ENCODE measurements at places on chromosomes 6 and 20.

DNA sequence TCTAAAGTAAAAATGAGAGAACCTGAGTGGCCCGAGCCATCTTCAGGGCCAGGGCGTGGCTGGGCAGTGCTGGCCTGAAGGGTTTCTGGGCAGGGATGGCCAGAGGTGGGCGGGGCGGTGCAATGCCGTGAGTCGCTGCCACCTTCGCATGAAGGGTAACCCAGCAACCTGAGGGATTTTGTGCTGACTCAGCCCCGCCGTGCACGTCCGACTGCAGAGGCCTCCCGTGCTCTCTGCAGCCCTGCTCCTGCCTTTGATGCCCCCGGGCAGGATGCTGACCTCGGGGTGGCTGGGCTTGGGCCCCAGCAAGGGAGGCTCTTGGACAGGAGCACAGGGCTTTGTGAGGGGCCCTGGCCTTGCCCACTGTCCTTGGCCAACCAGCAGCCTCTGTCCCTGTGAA is 81.7 kb upstream of the GATA5 start:
- no peak overlapping the region for H3K27ac ChIP-seq
- H3K4me1 ChIP-seq: peaks cover 5% of the 10 kb centered on the region
- DNase-seq: no peak

DNA sequence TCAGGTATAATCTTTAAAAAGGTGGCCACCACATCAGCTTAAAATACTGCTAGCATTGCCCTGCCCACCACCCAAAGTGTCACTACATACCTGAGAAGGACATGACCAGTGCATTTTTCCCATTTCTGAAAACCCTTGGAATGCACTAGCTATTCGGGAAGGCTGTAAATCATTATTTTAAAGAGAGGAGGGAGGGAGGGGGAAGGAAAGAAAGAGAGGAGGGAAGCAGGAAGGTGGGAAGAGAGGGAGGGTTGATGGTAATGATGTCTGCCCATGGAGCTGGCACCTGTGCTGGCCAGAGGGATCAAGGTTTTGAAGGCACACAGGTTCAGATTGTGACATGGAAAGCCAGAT is 32.4 kb downstream of the VAPB start:
- H3K27me3 ChIP-seq: no peaks in the 10 kb centered on the region
- peaks cover 11% of the 10 kb centered on the region for H3K4me1 ChIP-seq
- DNase-seq: no peak
- no peak overlapping the region for H3K4me3 ChIP-seq
- H3K36me3 ChIP-seq: peaks cover 63% of the 10 kb centered on the region
- H3K27ac ChIP-seq: no peak overlapping the region

DNA sequence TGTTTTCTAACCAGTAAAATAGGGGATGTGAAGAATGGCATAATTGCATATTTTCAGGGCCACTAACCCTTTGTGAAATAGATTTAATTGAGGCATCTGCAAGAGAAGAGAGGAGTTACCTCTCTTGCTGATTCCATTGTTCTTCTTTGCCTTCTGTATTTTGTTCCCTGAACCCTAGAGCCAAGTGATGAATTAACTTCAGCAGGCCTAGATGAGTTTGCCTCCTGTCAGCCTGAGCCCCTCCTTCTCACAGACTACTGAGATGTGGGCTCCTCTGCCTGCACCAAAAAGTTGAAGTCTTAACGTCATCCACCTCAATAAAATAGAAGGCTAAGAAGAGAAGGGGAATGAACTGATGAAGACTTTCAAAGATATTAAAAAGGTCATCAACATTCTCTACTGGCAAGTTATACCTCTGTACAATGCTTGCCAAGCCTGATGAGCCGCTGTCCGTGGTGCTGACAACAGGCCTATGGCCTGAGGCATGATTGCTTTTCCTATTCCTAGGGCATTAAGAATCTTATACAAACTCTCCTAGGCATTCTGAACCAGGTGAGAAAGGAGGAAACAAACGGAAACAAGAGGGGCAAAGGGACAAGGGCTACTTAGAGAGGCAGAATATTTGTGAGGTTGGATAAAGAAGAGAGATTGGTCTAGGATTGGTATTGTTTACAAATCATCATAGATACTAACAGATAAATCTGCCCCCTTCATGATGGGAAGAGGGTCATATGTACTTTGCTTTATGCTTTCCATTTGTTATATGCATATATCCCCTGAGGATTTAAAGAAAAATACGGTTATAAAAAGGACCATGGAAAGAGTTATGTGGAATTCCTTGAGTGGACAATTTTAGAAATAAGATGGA is 46.8 kb downstream of the CD24 start:
- no peak overlapping the region for H3K4me3 ChIP-seq
- no peaks in the 10 kb centered on the region for H3K4me1 ChIP-seq

GRCh38 chr6:79335133-79335674 is 100.7 kb upstream of the HMGN3 start:
- H3K4me3 ChIP-seq: no peak overlapping the region
- no peaks in the 10 kb centered on the region for H3K4me1 ChIP-seq
- H3K27me3 ChIP-seq: peaks cover 2% of the 10 kb centered on the region
- no peaks in the 10 kb centered on the region for H3K36me3 ChIP-seq
- no peak for DNase-seq
- H3K27ac ChIP-seq: no peak overlapping the region

DNA sequence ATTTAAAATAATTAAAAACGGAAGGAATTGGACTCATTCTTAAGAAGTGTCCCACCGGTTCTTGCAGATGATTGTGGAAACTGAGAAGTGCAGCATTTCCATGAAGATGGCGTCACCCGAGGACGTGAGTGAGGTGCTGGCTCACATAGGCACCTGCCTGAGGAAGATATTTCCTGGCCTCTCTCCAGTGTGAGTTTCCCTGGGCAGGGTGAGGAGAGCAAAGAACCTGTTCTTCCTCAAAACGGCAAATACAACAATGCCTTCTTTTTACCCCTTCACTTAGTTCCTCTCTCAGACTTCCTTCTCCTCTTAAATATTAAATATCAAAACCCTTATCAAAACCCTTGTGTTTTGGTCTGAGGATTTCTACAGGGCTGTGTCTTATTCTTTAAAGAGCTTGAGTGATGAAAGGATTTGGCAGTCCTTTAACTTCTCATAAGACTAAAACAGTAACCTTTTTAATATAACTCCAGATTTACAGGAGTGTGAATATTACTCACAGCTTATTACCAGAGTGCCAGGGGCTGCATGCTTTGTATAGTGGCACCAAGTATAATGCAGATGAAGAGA is 156.3 kb downstream of the CARMIL1 start:
- H3K36me3 ChIP-seq: no peaks in the 10 kb centered on the region
- H3K27ac ChIP-seq: no peak overlapping the region
- no peaks in the 10 kb centered on the region for H3K4me1 ChIP-seq
- DNase-seq: no peak

DNA sequence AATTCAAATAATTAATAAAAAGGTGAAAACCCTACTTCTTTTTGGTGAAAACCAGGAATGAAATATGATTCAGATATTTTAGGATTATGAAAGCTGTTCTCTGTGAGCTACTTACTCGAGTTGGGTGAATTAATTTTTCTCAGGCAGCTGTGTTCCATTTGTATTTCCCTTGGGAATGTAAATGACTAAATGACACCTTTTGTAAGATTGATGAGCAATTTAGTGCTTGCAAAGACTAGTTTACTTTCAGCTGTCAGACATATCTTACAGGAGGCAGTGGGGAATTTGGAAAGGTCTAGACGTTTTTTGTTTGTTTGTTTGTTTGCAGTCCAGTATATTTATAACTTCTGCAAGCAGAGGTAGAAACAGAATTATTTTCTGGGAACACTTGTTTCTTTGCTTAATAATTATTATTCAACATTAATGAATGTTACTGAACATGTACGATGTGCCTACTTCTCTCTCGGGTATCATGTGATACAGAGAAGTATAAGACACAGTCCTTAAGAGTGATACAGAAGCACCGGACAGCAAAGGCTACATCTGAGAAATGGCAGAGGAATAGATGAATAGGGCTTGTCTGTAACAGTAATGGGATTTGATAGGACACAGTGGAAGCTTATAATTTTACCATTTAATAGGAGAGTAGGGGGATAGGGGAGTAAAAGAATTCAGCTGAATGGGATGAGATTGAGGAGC is 91.3 kb downstream of the AKAP7 start:
- H3K27me3 ChIP-seq: no peaks in the 10 kb centered on the region
- H3K4me3 ChIP-seq: no peak overlapping the region
- H3K27ac ChIP-seq: no peak overlapping the region
- DNase-seq: no peak

Data from activated CD8-positive, alpha-beta T cell treated with anti-CD3 and anti-CD28 coated beads, Interleukin-2, amount 10 ng/mL, durations not matched to agents 7 days and 5 days (primary cell).